Sigmoid colon (tissue), 7 donors: ENCODE measurements at places on chromosomes 5 and 9. TPM values are rescaled to one million over a fixed set of nuclear protein-coding genes. Genes with fewer than 3 reads are reported as not detected.

Gene RNF180
- total RNA-seq, result 23.9 TPM

Gene ARPC5L
- total RNA-seq, result 25.7 TPM

Gene GPR151
- total RNA-seq, result not detected

Gene FKBP15
- total RNA-seq, result 22.5 TPM

Gene CYSRT1
- not detected for total RNA-seq

Gene CCL27
- not detected for total RNA-seq

Gene OMD
- total RNA-seq, result 23.9 TPM

Gene IFNA2
- total RNA-seq, result not detected

GRCh38 chr5:6328173-6328572, 50.2 kb downstream of the MED10 start:
- H3K27me3 ChIP-seq, result no peaks in the 10 kb centered on the region
- DNase-seq, result no peak
- H3K4me3 ChIP-seq, result no peak overlapping the region
- no peak overlapping the region for H3K27ac ChIP-seq
- no peaks in the 10 kb centered on the region for H3K4me1 ChIP-seq
- H3K36me3 ChIP-seq, result no peaks in the 10 kb centered on the region

DNA sequence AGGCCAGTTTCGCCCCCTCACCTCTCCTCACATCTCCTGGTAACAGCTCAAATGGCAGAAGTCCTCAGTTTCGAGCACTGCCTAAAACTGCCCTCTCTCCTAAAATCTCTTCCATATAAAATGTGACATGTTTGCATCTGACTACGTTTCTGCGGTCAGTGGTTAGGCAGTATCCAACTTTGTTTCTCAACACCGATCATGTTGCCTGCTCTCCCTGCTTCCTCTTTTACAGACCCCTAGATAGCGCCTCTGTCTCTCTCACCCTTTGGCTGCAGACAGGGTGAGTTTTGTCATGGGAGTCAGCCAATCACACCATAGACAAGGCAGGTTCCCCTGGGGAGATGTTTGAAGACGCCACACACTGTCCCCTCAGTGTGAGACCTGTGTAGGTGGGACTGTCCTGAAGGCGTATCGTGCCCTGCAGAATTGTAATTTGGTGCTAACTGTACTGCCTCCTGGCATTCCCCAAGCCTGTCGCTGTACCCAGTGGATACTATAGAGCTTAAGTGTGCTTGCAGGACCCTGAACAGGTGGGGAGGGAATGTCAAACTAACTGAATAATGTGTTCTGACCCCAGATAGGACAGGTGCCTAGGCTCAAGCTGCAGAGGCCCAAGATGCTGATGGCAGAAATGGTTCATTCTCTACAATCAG, 1.1 kb downstream of the HEXB start:
- peak overlapping the region; percentile 86 for H3K27ac ChIP-seq
- peak overlapping the region; percentile 70 for H3K4me3 ChIP-seq
- H3K4me1 ChIP-seq, result no peaks in the 10 kb centered on the region
- H3K27me3 ChIP-seq, result no peaks in the 10 kb centered on the region
- H3K36me3 ChIP-seq, result no peaks in the 10 kb centered on the region

DNA sequence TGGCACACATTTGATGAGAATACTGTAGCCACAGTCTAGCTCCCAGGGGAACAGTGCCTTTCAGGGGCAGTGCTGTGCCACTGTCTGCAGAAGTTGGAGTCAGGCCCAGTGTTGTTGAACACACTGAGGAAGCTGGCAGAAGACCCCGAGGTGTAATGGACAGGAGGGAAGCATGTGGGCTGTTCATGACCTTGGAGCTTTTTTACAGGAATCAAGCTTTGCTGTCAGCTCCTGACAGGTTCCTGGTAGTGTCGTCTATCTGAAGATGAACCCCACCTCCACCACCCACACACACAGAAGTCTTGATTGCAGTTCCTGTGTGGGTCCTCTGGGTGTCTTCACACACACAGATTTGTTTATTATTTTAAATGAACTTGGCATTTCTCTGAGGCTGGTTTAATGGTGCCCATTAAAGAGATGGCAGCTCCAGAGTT, 40.3 kb upstream of the TNFAIP8 start:
- H3K27ac ChIP-seq, result no peak overlapping the region
- H3K4me1 ChIP-seq, result no peaks in the 10 kb centered on the region
- no peaks in the 10 kb centered on the region for H3K36me3 ChIP-seq

DNA sequence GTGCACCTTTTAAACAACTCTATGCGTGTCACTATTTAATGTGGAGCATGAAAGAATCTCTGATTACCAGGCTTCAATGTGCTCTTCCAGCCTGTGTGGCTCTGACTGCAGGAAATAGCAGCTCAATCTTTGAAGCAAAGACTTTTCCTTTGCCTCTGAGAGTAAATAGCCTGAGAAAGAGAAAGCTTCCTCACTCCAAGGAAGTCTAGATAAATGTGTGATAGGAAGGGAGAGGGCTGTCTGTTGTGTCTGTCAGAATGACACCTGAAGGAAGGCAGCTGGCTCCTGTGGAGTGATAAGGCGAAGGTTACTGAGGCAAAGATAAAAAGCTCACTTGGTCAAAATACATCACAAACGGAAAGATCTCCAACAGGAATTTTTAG, 205.3 kb upstream of the HAPLN1 start:
- no peaks in the 10 kb centered on the region for H3K27me3 ChIP-seq
- no peak for DNase-seq
- H3K4me3 ChIP-seq, result no peak overlapping the region
- H3K36me3 ChIP-seq, result no peaks in the 10 kb centered on the region

GRCh38 chr5:133149345-133149744, 97.5 kb downstream of the HSPA4 start:
- no peaks in the 10 kb centered on the region for H3K4me1 ChIP-seq
- DNase-seq, result no peak

DNA sequence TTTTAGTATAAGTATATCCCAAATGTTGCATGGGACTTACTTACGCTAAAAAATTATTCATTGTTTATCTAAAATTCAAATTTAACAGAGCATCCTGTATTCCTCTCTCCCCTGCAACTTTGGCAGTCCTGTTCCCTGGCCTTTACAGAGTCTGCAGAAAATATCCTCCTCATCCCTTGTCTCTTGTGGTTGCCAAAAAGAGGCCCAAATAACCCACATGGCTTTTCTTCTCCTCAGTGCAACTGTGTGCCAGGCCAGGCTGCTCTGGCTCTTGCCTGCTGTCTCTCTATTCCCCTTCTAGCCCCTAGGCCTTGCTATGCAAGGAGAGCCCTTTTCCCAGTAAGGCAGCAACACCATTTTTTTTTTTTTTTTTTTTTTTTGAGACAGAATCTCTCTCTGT, 23.0 kb downstream of the ARHGEF37 start:
- H3K36me3 ChIP-seq, result peaks cover 1% of the 10 kb centered on the region
- no peak for DNase-seq
- H3K4me3 ChIP-seq, result no peak overlapping the region
- no peaks in the 10 kb centered on the region for H3K27me3 ChIP-seq

GRCh38 chr9:124618476-124618875, 111.3 kb upstream of the NR5A1 start:
- no peaks in the 10 kb centered on the region for H3K27me3 ChIP-seq
- no peak overlapping the region for H3K27ac ChIP-seq
- H3K36me3 ChIP-seq, result no peaks in the 10 kb centered on the region
- H3K4me3 ChIP-seq, result no peak overlapping the region

- peaks cover 40% of the 10 kb centered on the region for H3K27me3 ChIP-seq
- H3K4me1 ChIP-seq, result peaks cover 10% of the 10 kb centered on the region
- peak within 1 kb of the TSS; percentile 41 for H3K4me3 ChIP-seq
- no peak within 1 kb of the TSS for H3K27ac ChIP-seq
- no peak for DNase-seq
Measured at GRCh38 chr5:170503990-170504596, at the start of gene KCNIP1. Gene KCNIP1 (plus strand): TSS chr5:170504020.

DNA sequence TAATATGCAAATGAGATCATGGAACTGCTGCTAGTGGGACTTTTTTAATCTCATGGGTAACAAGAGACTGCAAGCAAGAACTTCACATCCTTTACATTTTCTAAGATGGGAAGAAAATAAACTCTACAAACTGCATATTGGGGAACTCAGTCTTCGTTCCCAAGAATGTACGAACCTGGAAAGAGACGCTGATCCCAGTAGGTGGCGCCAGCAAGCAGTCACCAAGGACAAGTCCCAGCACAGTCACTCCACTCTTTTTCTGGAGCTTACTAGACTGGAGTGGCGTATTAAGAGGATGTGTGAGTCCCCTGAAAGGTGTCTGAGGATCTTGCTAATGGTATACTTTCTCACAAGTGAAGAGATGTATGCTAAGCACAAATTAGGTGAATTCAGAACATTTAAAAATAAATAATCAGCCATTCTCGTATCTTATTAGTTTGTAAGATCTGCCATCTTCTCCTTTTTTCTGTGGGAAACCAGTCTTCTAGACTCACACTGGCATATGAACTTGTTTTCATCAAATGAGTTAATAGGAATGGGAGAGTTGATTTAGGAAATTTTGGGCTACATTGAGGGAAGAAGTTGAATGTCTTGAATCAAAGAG, 16.0 kb upstream of the PUM3 start:
- no peaks in the 10 kb centered on the region for H3K4me1 ChIP-seq
- peaks cover 3% of the 10 kb centered on the region for H3K27me3 ChIP-seq
- peak; percentile 66 for DNase-seq
- no peaks in the 10 kb centered on the region for H3K36me3 ChIP-seq

- no peaks in the 10 kb centered on the region for H3K27me3 ChIP-seq
- H3K27ac ChIP-seq, result no peak overlapping the region
- no peak overlapping the region for H3K4me3 ChIP-seq
- DNase-seq, result no peak
Measured at GRCh38 chr9:38659538-38659937, 39.1 kb upstream of the ANKRD18A start.

DNA sequence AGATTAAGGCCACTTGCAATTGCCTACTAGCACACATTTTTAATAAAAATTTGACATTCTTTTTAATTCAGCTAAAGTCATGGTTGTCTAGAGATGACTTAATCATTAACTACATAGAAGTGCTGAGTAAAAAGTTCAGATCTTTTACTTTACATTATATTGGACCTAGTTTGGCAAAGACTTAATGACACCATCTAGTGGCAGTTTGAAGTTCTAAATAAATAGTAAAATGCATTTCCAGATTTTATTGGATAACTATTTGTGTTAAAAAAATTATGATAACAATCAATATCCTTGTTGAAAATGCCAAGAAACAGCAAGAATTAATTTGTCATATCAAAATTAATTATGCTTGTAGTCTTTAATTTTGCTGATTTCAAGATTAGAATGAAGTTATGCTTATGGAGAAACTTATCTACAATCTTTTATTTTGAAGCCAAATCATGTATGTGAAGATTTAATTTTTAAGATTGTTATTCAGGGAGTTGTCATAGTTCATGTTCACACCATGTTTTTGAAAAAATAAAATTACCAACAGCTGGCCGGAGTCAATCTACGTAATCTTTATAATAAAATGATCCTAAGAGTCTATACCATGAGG, 69.6 kb upstream of the PJA2 start:
- H3K36me3 ChIP-seq, result no peaks in the 10 kb centered on the region
- no peak for DNase-seq
- H3K4me3 ChIP-seq, result no peak overlapping the region
- H3K27ac ChIP-seq, result no peak overlapping the region
- H3K4me1 ChIP-seq, result no peaks in the 10 kb centered on the region

GRCh38 chr5:80246001-80246758, 9.7 kb downstream of the SERINC5 start:
- H3K27ac ChIP-seq, result peak overlapping the region; percentile 77
- peaks cover 24% of the 10 kb centered on the region for H3K4me1 ChIP-seq

GRCh38 chr5:62771341-62771740, 192.7 kb downstream of the LRRC70 start:
- H3K4me3 ChIP-seq, result no peak overlapping the region
- H3K36me3 ChIP-seq, result no peaks in the 10 kb centered on the region
- DNase-seq, result no peak

- H3K4me3 ChIP-seq, result no peak overlapping the region
- no peaks in the 10 kb centered on the region for H3K4me1 ChIP-seq
- H3K36me3 ChIP-seq, result no peaks in the 10 kb centered on the region
- no peaks in the 10 kb centered on the region for H3K27me3 ChIP-seq
Measured at GRCh38 chr5:18394443-18394804, 760.2 kb downstream of the TAF11L14 start.

- H3K4me3 ChIP-seq, result no peak overlapping the region
- no peaks in the 10 kb centered on the region for H3K4me1 ChIP-seq
- H3K27ac ChIP-seq, result no peak overlapping the region
- H3K36me3 ChIP-seq, result no peaks in the 10 kb centered on the region
Measured at GRCh38 chr5:31036411-31036810, 157.1 kb upstream of the CDH6 start.

GRCh38 chr5:136028782-136029742, at the start of gene TGFBI:
Gene TGFBI (plus strand): TSS chr5:136028988. CDS start chr5:136029056, 68 bp downstream.
- peak within 1 kb of the TSS; percentile 65 for H3K27ac ChIP-seq
- peaks cover 48% of the 10 kb centered on the region for H3K4me1 ChIP-seq

DNA sequence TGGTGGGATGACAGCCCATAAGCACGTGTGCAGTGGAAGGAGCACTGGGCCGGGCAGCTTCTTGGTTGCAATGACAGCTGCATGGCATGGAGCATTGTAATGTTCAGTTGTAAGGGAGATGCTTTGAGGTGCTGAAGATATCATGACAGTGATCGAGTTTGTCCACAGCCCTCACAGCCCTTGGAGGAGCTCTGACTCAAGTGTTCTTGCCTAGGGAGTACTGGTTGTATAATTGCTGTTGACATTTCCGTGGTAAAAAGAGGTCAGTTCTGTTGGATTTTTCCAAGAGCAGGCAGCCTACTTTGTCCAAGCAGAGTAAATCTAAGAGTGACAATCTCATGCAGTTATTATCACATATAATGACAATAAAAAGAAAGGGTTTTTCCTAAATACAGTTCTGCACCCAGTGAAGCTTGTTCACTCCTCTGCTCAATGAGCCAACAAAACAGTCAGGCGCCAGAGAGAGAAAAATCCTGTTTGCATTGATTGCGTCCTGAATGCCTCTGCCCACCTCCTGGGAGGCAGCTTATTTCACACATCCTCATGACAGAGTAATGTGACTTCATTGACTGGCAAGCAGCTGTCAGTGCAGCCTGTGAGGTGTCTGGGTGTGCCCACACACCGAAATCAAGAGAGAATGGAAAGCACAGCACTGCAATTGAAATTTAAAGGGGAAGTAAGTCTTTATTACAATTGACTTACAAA, 248.0 kb downstream of the NTRK2 start:
- H3K36me3 ChIP-seq, result no peaks in the 10 kb centered on the region
- DNase-seq, result no peak
- no peak overlapping the region for H3K4me3 ChIP-seq
- no peaks in the 10 kb centered on the region for H3K4me1 ChIP-seq

GRCh38 chr5:138875946-138876345, 811 bp upstream of the LRRTM2 start:
- H3K36me3 ChIP-seq, result no peaks in the 10 kb centered on the region
- H3K4me3 ChIP-seq, result no peak overlapping the region

GRCh38 chr9:127943731-127944144, 6.1 kb upstream of the DPM2 start:
- no peaks in the 10 kb centered on the region for H3K27me3 ChIP-seq
- peak overlapping the region; percentile 47 for H3K27ac ChIP-seq
- H3K4me3 ChIP-seq, result no peak overlapping the region
- peak; percentile 94 for DNase-seq
- H3K36me3 ChIP-seq, result peaks cover 15% of the 10 kb centered on the region
- H3K4me1 ChIP-seq, result no peaks in the 10 kb centered on the region
